Left renal cortex interstitium (tissue), 4 donors: ENCODE measurements at places on chromosomes 13 and 19.

GRCh38 chr13:26658448-26659385, 101.2 kb downstream of the WASF3 start:
- DNase-seq, result no peak

DNA sequence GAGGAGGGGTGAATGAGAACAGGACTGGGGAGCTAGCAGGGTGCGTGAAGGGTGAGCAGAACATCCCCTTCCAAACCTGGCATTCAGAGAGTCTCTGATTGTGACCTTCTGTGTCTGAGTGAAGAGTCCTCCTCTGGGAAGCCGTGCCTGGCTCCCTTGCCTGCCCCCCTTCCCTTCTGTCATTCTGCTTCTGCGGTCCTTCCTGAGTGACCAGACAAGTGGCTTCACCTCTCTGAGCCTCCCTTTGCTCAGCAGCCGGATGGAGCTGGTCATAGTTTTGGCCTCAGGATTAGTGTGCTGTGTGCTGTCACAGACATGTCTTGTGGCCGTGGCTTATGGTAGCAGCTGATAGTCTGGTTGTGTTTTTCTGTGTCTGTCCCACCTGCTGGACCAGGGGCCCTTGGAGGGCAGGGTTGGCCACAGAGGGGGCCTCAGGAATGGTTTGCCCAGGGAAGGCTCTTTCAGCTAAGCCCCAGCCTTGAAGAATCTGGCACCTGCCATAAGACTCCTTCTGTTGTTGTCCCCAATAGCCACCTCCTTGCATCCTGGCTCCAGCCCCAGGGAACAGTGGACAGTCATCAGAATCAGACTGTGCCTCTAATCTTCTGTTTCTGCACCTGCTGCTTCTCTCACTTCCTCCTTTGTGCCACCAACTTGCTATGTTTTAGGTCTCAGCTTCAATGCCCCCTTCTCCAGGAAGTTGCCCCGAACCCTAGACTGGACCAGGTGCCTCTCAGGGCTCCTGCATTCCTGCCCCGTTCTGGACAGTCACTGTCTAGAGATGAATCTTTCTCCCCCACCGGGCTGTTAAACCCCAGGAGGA, 5.9 kb downstream of the CLPTM1 start:
- no peak for DNase-seq

DNA sequence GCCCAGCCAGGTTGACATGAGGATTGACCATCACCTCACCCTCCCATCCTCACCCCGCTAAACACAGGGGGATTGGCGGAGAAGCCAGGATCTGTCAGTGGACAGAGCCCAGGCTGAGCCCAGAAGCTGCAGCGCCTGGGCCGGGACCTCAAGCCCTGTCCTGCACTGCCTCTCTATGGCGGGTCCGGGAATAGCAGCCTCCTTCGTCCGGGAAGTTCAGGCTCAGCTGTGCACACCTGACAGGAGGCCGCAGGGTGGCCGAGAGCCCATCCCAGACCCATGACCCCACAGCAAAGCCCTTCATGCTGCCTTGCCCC, 67.8 kb downstream of the SPACA7 start:
- peak; percentile 43 for DNase-seq

DNA sequence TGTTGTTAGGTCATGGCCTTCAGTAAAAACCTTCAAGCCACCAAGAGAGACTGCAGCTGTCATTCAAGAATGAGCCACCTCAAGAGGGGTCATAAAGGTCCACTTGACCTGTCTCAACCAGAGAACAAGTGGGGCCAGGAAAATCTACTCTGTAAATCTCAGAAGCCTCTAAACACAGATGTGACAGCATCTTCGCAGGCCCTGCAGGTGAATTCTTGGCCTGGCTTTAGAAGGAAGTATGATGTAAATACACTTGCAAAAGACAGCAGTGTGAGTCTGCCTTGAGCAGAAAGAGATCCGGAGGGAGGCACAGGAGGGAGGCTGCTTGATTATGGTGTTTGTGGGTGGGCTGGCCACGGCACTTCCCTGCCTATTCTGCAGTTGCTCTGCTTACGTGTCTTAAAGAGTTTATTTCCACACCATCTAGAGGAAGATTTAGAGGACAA, 1082.9 kb downstream of the UQCRFS1 start:
- DNase-seq, result no peak

DNA sequence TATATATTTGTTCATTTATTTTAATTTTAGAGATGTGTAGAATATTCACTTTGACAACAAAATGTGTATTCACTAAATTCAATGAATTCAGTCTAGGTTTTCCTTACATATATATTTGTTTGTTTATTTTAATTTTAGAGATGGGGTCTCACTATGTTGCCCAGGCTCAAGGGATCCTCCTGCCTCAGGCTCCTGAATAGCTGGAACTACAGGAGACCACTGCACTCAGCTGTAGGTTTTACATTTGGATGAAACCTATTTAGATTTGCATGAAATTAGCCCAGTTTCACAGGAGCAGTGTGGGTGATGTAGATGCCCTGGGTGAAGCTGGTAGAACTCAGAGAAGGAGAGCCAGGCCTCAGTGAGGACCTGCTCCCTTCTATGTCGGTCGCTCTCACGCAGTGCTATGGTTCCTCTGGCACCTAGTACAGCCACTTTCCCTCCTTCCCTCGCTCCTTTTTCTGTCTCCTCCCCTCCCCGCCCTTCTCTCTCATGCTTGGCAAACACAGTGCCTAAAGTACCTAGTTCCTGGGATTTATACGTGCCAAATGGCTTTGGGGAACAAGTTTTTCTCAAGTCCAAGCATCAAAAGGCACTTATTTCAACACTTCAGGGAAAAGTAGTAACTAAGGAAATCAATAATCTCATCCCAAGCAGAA, 14.7 kb upstream of the HMGB1 start:
- DNase-seq, result no peak

- DNase-seq, result no peak
Measured at GRCh38 chr19:11736696-11737095, 2.0 kb downstream of the ZNF823 start.
